ENCODE measurements at places on chromosomes 7 and 10.

GRCh38 chr10:1074052-1074747, 18.0 kb downstream of the WDR37 start:
- no peak for DNase-seq

- no peak for DNase-seq
Observed at GRCh38 chr10:131570716-131571307, 259.3 kb upstream of the TCERG1L start.

DNA sequence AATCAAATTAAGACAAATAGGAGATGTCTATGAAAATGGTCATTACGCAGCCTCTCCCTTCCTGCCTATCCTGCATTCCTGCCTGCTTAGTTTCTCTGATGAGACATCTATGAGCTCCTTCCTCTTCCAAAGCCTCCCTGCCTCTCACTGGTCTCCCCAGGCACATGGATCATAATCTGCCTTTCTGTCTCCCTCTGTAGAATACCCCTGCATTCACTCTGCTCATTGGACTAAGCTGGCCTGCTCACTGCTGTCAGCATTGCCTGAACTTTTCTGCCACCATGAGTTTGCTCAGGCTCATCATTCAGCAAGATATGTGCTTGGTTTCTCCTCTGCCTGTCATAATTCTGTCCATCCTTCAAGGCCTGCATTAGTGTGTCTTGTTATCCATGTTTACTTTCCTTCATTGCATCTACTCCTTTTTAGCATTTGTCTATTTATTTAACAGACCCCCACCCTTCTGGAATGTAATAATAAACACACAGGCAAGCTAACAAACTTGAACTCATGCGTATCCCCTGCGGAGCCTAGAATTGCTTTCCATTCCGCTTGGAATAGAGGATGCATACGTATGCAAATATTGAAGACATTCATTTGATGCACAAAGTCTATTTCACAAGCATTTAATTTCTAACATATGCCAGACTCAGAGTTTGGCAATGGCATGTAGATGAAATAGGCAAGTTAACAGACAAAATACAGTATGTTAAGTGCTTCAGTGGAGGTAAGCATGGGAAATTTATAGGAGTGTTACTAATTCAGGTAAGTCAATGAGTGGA, 88.3 kb downstream of the PTPRZ1 start:
- DNase-seq: peak; percentile 73

DNA sequence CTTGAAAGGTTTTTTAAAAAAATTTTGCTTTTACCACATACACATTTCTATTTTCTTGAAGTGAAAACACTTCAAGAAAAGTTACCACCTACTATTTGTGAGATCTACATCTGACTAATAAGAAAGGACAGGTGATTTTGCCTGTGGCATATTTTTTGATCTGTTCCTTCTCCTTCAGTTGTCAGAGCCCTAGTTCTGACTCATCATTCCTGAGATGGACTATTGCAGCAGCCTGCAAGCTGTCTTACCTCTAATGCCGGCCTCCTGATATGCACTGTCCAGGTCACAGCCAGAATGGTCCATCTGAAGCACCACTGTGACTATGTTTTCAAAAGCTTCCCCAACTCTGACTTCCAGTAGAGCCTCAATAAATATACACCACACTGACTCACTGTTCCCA, 28.2 kb upstream of the ANK3 start:
- no peak for DNase-seq

- peak; percentile 18 for DNase-seq
Observed at GRCh38 chr7:39271402-39271801, 293.7 kb downstream of the POU6F2 start.

DNA sequence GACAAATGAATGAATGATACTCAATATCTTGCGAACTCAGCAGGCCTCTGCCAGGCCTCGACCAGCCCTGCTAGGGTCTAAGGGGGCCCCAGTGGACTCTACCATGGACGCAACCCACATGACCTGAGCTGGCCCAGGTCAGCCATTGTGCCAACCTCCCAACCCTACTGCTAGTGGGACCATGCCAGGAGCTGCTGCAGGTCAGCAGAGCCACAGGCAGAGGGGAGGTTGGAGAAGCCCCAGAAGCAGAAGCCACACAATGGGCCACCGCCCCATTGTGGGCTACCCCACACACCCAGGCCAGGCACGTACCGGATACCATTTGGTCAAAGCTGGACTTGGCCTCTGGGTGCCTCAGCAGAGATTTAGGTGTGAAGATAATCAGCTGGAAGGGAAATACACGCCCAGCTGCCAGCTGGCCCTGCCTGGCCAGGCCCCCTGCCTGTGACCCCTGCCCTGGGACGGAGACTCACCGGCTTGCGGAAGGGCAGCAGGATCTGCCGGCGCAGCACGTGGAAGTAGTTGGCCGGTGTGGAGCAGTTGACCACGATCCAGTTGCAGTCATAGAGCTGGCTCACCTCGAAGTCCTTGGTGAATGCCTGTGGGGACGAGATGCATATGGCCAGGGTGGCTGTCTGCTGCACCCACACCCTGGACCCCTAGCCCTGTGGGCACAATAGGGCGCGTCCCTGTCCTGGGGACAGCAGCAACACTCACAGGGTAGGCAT, 24.5 kb downstream of the OGDHL start:
- no peak for DNase-seq

- DNase-seq: no peak
Observed at GRCh38 chr7:47954231-47954911, 6.1 kb upstream of the PKD1L1 start.

DNA sequence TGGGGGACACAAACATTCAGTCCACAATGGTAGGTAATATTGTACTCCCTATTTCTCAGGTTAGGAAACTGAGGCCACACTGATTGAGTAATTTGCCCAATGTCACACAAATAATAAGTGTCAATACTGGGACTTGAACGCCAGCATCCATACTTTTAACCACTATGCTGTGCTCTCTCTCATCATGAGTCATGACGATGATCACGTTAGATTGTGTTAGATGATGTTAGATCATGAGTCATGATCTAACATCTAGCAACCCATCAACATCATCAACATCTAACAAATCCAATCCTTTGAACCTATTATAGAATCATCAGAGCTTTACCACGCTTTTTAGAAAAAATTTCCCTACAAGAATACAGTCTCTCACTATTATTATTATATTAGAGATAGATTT, 28.1 kb upstream of the HERPUD2 start:
- DNase-seq: no peak

GRCh38 chr7:47778153-47778661, 170.1 kb downstream of the PKD1L1 start:
- DNase-seq: no peak

GRCh38 chr7:92997152-92997551, 120.6 kb downstream of the SAMD9 start:
- peak; percentile 64 for DNase-seq

DNA sequence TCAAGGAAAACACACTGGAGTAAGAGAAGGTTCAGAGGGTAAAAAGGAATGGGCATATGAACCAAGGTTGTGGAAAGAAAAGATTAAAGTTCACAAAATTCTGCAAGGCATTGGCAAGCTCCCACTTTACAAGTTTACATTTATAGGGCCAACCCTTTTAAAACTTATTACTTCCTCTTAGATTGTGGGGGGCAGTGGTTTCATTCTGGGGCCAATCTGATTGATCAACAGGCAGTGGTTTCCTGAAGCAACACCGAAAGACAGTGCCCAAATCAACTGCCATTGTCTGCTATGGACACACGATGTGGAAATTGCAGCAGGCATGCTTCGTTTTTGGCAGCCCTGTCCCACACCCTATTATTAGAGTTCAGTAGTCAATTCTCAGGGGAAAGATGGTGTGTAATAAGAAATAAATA, 154.0 kb downstream of the SGMS1 start:
- DNase-seq: peak; percentile 50

DNA sequence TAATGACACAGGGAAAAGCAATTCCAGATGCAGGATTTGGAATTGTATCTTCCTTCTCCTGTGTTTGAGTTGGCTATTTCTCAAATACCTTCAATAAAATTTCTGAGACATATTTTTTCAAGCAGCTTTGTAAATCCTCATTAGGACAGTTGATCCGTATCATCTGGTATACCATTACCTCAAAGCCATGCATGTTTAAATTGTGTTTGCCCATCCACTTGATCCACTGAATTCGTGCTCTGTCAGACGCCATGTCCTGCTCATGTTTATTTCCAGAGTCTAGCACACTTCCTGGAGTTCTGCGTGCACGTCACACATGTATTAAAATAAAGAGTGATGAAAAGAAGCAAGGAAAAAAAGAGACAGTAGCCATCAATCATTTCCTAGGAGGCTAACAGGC, 141.8 kb upstream of the CDC14C start:
- DNase-seq: no peak

DNA sequence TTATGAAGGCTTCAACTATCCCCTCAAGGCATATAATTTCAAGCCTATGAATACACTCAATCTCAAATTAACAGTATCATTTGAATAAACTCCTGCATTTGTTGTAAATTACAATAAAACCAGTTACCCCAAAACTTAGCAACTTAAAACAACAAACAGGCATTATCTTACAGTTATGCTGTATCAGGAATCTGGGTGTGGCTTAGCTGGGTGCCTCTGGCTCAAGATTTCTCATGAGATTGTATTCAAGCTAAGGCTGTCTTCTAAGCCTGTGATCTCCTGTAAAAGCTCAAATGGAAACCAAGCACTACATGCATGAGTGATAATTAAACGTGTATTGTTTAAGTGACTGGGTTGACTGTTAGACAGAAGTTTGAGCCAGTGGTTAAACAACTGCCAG, 341.0 kb upstream of the PHF14 start:
- no peak for DNase-seq

- DNase-seq: no peak
Observed at GRCh38 chr10:125551247-125551646, 131.7 kb downstream of the TEX36 start.

DNA sequence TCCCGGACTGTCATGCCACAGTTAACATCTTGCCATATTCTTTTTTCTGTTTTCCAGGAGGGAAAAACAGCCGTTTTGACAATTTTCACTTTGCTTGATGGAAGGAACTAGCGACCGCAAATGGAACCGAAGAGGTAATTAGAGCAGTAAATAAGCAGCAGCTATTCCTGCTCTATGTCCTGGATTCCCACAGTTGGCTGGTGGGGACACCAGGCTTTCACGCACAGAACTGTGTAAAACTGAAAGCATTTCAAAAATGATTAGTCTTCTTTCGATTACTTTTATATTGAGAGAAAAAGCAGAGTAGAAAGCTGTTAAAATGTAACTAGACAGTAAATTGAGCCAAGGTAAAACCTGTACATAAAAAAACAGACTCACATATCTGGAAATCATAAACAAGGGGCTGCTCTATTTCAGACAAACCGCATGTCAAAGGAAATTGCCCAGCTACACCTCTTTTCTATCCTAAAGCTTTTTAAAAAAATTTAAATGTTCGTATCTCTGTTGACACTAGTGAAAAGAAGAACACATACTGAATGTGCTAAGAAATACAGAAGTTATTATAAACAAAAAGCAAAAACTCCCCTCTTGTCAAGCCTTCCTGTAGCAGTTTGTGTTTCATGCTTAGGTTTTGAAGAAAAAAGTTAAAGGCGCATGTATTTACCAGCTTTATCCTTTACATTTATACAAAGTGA, 93.4 kb downstream of the RNF216 start:
- no peak for DNase-seq

- no peak for DNase-seq
Observed at GRCh38 chr7:36075561-36075960, 77.5 kb upstream of the EEPD1 start.

DNA sequence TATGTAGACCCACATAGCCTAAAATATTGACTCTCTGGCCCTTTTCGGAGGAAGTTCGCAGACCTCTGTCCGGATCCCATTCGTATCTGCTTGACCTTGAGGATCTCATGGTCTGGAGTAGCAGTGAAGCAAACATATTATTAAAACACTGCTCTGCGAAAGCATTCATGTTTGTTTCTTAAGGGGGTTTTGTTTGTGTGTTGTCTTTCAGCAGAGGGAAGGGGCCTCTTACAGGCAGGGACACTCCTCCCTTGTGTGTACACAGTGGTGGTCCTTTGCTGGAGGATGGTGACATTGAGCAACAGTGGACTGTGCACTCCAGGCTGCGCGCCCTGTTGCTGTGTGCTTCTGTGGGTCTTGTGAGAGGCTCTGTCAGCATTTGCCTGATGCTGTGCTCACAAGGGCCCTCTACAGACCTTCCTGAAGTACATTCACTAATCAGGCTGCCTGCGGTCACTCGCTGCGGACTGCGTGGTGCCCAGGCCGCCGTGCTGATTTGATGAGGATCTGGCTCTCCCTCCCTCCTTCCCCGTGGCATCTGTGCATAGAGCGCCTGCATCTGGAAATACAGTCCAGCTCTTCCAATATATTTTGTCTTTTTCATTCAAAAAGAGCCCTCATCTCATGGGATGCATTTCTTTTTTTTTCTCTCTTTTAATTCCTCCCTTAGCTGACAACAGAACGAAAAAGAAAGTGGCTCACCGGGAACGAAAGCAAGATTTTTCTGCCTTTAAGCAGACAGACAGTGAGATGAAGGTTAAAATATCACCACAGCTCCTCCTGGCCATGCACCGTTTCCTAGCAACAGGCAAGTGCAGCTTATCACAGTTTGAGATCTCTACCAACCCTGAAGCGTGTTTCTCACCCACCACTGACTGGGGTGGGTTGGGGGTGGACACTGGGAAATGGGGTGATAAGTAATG, 135.8 kb downstream of the CNNM2 start:
- DNase-seq: peak; percentile 73

- DNase-seq: no peak
Observed at GRCh38 chr10:125232841-125233240, 72.5 kb upstream of the CTBP2 start.

DNA sequence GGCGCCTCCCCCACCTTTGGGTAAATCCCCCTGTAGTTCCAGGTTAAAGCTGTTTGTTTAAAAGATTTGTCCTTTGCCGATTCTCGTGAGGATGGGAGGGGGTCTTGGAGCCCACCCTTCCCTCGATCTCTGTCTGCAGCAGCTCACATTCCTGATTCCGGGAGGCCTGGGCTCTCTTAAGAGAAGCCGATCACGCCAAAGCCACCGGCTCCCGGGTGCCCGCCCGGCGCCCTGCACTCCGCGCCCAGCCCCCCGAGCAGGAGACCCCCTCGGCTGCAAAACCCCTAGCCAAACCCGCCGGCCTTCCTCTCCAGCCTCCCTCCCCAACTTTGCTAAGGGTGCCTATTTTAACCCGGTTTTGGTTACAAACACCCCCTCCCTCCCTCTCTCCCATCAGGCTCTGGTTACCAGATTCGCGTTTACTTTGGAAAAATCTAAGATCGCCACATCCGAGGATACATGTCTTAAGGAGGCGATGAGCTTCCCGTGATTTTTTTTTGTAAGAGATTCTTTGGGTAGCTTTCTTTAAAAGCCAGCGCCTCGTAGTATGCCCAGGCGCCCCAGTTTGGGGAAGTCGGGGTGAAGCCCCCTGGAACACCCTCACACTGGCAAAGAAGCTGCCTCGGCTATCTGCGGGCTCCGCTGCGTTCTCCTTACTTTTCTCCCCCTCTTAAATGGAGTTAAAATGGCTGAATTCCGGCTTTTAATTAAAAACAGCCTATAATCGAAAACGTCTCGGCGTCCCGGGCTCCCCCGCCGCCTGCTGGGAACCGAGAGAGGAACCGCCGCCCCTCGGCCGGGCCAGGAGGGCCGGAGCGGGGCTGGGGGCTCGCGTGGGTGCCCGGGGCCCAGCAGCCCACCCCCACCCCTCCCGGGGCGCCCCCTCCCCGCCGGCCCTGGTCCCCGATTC, 983 bp downstream of the TNRC18 start:
- peak; percentile 46 for DNase-seq

GRCh38 chr7:23422909-23423308, 47.4 kb downstream of the IGF2BP3 start:
- DNase-seq: no peak

GRCh38 chr7:45451342-45452035, 122.7 kb upstream of the ADCY1 start:
- DNase-seq: no peak

All from fibroblast of gingiva (primary cell).